T-helper 2 cell (primary cell): ENCODE measurements at places on chromosomes 2 and 18.

DNA sequence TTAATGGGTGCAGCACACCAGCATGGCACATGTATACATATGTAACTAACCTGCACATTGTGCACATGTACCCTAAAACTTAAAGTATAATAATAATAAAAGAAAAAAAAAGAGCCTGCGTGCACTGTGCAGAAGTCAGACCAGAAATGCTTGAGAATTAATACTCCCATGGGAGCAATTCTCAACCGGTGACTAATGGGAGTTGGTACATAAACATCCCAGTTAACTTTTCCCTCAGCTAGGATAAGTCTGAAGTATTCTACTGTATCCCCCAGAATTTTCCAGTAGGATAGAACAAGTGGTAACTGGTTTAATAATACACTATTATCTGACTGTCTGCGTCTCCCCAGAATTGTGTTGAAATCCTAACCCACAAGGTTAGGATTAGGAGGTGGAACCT is 113.6 kb upstream of the COL5A2 start:
- no peak for DNase-seq

- no peak for DNase-seq
Observed at GRCh38 chr18:74257083-74257482, 34.7 kb downstream of the CYB5A start.

- DNase-seq, result no peak
Observed at GRCh38 chr2:14424478-14425390, 207.8 kb upstream of the LRATD1 start.

GRCh38 chr2:230244211-230244610 is 18.7 kb downstream of the SP140 start:
- no peak for DNase-seq

GRCh38 chr18:49862656-49863385 is 49.5 kb upstream of the ACAA2 start:
- DNase-seq, result no peak

DNA sequence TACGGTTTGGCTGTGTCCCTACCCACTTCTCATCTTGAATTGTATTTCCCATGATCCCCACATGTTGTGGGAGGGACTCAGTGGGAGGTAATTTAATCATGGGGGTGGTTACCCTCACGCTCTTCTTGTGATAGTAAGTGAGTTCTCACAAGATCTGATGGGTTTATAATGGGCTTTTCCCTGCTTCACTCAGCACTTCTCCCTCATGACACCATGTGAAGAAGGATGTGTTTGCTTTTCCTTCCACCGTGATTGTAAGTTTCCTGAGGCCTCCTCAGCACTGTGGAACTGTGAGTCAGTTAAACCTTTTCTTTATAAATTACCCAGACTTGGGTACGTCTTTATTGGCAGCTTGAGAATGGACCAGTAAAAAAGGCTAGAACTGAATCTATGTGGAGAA is 750.0 kb upstream of the ID2 start:
- DNase-seq, result peak; percentile 45

GRCh38 chr2:142877216-142877838 is at the start of gene KYNU:
Gene KYNU, plus strand, starts transcription at chr2:142877664. Its CDS starts 7,704 bp downstream, at chr2:142885368.
- DNase-seq, result no peak

DNA sequence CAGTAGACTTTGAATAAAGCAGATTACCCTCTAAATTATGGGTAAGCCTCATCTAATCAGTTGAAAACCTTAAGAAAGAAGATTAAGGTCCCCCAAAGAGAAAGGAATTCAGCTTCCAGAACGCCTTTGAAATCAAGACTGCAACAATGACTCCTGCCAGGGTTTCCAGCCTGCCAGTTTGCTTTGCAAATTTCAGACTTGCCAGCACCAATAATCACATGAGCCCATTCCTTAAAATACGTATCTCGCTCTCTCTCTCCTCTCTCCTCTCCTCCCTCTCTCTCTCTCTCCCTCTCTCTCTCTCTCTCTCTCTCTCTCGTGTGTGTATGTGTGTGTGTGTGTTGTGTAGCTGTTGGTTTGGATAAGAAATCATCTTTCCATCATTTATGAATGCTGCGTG is 184.2 kb downstream of the PDE1A start:
- DNase-seq, result no peak

GRCh38 chr2:64331114-64331645 is 122.8 kb upstream of the LGALSL start:
- DNase-seq, result no peak

DNA sequence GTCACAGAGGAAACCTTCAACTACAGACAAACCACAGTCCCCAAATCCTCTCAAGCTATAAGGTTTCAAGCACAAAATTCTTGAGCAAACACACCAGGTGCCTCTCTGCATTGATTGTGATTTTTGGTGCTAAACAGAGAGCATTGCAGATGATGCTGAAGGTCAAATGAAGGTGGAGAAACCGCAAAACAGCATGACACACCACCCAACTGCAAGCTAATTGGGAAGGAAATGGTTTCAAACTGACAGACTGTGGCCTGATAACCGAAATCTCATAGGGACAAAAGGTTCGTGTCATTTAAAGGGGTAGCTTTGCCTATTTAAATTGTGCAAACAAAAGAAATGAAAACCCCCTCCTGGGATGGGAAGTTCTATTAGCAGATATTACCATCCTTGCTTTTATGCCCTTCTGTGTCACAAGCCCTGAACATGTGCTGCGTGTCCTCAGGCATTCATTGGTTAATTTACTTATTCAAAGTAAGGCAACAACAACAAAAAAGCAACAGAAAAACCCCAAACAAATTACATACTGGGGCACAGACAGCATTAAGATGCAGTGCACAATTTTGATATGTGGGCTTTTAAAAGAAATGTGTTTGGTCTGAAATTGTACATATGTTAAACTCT is 154.9 kb downstream of the AQP4 start:
- peak; percentile 93 for DNase-seq

DNA sequence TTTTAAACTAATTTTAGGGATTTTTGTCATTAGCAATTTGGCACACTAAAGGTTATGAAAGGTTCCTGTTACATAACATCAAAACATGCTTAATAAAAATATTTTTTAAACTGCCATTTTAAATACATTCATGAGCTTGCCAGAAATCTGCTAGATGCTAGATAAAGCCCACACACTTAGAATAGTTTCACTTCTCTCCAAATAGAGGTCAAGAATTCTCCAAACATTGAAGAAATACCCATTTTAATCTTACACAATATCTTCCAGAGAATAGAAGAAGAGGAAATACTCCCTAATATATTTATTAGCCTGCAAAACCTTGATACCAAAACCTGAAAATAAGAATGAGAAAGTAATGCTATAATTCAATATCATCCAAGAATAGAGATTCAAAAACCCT is 247.5 kb downstream of the PTH2R start:
- DNase-seq, result no peak
